ENCODE measurements at places on chromosomes 12 and 14.

GRCh38 chr12:113899561-113900471 lies 66.3 kb downstream of the RBM19 start:
- peak; percentile 14 for DNase-seq

- no peak for DNase-seq
Observed at GRCh38 chr12:127363392-127363791, 903.6 kb upstream of the TMEM132C start.

GRCh38 chr12:102955926-102956737 lies 1.3 kb upstream of the ASCL1 start:
- DNase-seq, result no peak

DNA sequence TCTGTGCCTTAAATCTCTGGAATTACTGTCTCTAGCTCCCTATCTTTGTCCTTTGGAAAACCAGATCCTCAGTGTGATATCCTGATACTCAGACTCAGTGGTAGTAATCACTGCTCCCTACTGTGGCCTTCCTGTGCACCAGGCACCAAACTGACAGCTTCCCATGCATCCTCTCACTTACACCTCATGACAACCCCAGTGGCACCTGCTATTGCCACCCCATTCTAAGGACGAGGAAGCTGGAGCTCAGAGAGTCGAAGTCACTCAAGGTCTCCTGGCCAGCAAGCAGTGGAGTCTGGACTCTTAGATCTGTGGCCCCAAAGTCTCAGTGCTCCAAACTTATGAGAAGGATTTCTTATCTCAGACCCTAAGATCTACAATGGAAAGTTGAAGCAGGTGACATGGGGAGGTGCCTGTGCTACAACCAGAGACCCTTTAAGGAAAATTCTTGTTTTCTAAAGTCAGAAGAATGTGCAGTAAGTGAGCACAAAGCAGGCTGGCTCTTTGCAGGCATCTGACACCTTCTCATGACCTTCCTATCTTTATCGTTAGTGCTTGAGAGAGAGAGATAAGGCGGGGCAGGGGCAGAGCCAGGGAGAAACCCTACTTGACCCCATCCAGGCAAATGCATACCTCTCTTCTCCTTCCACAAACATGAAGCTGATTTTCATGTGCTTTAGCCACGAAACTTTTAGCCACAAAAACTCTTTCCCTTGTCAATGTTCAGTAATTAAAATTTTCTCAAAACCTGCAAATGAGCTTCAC lies 47.1 kb downstream of the CCDC60 start:
- DNase-seq, result no peak

DNA sequence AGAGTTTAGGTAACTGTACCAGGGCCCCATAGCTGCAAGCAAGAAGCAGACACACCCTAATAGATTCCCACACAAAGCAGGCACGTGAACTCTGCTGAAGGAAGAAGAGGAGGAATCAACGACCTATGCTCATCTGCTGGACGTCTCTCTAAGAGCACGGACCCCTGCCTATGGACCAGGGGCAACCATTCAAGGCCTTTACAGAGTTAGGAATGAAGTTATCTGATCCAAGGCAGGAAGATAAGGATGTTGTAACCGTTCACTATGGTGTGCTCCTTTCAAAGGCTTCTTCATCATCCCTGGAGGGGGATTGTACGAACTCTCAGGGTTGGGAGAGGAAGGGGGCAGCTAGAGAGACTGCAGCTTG lies 141.6 kb upstream of the PARP11 start:
- DNase-seq, result no peak

DNA sequence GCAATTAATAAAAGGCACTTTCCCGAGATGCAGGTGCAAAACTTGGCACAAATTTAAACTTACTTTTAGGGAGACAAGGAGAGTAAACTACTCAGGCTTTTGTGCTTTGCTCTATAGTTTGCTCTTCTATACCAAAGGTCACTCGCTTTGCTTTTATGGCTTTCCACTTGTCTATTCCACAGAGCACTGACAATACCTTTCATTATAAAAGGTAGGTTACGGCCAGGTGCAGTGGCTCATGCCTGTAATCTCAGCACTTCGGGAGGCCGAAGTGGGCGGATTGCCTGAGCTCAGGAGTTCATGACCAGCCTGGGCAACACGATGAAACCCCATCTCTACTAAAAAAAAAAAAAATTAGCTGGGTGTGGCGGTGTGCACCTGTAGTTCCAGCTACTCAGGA lies 32.9 kb downstream of the ALKBH1 start:
- DNase-seq, result no peak

DNA sequence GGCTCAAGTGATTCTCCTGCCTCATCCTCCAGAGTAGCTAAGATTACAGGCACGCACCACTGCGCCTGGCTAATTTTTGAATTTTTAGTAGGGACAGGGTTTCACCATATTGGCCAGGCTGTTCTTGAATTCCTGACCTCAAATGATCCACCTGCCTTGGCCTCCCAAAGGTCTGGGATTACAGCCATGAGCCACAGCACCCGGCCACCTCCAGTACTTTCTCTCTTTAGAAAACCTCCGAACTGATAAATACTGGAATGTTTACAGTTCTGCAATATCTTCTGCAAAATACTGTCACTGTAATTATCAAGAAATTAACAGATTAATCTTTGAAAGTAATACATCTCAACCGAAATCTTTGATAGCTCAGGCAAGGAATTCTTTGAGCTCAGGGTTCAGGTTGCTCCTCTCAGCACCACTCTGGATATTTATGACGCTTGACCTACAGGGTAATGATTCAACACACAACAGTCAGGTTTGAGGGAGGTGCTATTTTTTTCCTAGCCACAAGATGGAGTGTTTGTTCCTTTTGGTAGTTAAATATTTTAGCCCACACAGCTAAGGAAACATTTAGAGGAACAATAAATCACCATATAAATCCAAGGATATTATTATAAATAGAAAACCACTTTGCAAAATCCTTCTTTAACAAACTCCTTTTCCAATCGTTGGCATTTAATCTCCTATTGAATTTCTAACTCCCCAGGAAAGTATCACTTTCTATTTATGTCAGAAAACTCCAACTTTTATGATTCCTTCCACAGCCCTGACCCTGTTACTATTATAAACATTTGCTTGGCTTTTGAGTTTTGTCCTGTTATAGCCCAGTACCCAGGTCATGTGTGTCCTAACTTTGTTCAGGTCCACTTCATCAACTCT lies 48.6 kb upstream of the GTF2A1 start:
- peak; percentile 89 for DNase-seq

GRCh38 chr12:25552681-25553080 lies 402 bp downstream of the LMNTD1 start:
- DNase-seq, result no peak

- DNase-seq, result no peak
Observed at GRCh38 chr12:23662966-23663365, 286.5 kb downstream of the SOX5 start.

- DNase-seq, result no peak
Observed at GRCh38 chr14:85644211-85644610, 114.3 kb downstream of the FLRT2 start.

- no peak for DNase-seq
Observed at GRCh38 chr14:20782280-20782890, 1.3 kb downstream of the RNASE6 start.

GRCh38 chr12:51361161-51362016 lies 14.9 kb upstream of the CELA1 start:
- no peak for DNase-seq

- DNase-seq, result no peak
Observed at GRCh38 chr12:53233671-53234121, 1.7 kb upstream of the RARG start.

GRCh38 chr12:122876731-122877130 lies 19.2 kb downstream of the VPS37B start:
- DNase-seq, result no peak

GRCh38 chr14:27863166-27863565 lies 903.4 kb upstream of the FOXG1 start:
- DNase-seq, result no peak

- DNase-seq, result no peak
Observed at GRCh38 chr12:104297477-104298113, 5.9 kb upstream of the EID3 start.

DNA sequence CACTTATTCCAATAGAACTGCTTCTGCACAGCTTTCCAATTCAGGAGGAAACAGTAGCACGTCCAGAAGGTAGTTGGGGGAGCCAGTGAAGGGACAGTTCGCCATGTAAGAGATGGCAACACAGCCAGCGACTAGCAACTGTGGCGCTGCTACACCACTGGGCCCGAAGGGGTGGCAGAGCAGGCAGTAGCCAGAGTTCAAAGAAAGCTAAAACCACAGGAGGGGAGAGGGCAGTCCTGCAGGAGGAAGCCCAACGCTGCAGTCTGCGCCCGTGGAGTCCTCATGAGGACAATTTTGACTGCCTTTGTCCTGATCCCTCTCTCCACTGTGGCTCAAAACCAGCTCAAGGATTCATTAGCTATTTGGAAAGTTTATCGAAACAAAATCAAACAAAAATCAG lies 591.2 kb downstream of the VRK1 start:
- DNase-seq, result no peak

GRCh38 chr14:97457575-97458085 lies 660.4 kb downstream of the VRK1 start:
- DNase-seq, result no peak

DNA sequence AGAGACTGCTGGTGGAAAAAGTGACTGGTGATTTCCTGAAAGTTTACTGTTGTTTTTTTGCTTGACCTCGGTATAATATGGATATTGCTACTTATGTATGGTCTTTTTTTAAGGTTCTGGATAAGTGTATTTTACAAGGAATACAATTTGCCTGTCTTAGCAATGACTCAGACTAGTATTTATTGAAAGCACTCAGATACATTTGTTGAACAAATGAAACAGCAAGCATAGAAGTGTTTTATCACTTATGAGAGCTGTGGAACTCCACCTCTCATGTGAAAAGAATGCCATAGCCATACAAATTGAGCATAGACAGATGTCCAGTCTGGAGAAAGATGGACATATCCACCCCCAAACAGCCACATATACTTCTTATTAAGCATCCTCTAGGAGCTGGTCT lies 340.4 kb upstream of the FBXO33 start:
- DNase-seq, result no peak

GRCh38 chr12:111429828-111430432 lies 24.2 kb downstream of the SH2B3 start:
- no peak for DNase-seq

DNA sequence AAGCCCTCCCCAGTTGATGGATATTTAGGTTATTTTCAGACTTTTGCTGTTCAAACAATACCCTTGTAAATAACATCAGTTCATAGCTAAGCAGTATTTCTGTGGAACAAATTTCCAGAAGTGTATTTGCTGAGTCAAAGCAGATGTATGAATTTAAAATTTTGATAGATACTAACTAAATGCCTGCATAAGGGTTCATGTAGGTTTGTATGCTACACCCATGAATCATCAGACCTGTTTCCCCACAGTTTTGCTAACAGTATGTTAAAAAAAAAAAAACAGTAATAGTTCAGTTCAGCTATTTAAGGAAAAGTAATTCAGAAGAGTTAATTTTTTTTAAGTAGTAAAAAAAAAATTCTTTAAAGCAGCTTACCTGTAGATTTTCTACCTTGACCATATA lies 236.1 kb upstream of the DIO2 start:
- DNase-seq, result no peak

DNA sequence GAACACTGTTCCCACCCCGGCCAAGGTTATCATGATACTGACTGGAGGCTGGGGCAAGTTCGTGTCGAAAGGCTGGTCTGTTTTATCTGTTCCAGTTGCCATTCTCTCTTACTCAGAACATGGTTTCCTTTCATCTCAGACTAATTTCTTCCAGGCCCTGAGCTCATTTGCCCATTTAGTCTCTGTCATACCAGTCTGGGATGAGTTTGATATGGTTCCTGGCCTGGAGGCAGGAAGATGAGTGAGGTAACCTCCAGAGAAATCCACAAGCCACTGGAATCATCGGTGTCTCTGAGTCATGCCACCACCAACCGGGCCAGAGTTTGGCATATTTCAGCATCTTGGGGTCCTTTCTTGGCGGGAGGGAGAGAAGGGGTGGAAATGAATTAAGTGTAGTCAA lies 114.7 kb downstream of the NTF3 start:
- no peak for DNase-seq

DNA sequence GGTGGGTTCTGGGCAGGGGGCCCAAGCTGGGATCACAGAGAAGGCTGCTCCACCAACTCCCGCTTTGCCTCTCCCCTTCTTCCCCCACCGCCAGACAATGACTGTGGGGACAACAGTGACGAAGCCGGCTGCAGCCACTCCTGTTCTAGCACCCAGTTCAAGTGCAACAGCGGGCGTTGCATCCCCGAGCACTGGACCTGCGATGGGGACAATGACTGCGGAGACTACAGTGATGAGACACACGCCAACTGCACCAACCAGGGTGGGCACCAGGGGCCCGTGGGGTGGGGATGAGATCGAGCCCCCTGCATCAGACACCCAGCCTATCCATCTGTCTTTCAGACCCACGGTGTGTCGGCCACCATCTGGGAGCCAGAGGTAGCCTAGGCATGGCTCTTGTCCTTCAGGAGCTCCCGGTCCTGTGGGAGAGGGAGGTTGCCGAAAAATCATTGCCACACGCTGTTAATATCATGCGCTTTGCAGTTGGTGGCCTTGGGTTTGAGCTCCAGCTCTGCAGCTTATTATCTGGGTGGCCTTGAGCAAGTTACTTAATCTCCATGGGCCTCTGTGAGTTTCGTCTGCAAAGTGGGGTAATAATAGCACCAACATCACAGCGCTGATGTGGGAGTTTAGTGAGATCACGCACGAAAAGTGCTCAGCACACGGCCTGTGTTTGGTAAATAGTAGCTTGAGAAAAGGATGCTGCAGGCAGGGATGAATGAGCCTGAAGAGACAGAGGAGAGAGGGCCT lies 21.8 kb upstream of the LRP1-AS start:
- no peak for DNase-seq

DNA sequence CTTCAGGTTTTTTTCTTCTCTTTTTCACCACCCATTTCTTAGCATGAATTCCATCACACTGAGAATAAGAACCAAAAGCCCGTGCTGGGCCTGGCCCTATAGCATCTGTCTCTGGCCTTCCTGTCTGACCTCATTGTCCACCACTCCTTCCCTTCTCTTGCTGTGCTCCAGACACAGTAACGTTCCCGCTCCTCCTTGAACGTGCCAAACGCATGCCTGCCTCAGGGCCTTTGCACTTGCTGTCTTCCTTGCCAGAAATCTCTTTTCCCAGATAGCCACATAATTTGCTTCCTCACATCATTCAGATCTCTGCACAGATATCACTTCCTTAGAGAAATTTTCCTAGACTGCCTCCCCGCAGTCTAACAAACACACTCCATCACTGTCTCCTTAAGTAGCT lies 119.6 kb upstream of the CPSF6 start:
- no peak for DNase-seq

Measured in NCI-H1694 (cell line).